ENCODE measurements at places on chromosomes 3 and 15. TPM values are rescaled to one million over a fixed set of nuclear protein-coding genes. Genes with fewer than 3 reads are reported as not detected.
A peak's percentile ranks its signal among the peaks of the same experiment; 100 is the strongest.

Gene SPATA12
- total RNA-seq = 1.9 TPM

Gene TGM4
- total RNA-seq = 0.10 TPM

Gene PCSK6
- 5.5 TPM for total RNA-seq

DNA sequence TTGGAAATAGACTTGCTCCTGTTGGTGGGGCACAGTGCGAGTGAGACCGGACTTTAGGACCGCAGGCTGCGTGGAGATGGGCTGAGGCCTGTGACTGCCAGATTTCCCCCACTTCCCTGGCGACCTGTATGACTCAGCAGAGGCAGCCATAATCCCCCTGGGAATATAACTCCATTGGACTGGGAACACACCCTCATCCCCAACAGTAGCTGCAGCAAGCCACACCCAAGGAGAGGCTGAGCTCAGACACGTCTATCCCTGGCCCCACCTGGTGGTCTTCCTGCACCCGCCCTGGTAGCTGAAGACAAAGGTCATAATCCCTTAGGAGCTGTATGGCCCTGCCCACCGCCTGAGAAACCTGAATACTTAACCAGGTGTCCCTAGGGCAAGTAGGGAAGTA is 42.6 kb downstream of the DZIP1L start:
- DNase-seq = peak; percentile 17

DNA sequence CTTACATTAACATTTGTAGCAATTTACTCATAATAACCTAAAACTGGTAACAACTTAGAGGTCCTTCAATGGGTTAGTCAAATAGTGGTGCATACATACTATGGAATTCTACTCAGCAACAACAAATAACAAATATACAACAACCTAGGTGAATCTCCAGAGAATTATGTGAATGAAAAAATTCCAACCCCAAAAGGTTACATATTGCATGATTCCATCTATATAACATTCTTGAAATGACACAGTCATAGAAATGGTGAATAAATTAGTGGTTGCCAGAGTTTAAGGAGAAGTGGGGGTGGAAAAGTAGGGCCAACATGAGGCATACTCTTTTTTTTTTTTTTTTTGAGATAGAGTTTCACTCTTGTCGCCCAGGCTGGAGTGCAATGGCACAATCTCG is 12.7 kb upstream of the SNTN start:
- DNase-seq = no peak
